Hippocampal formation (tissue), 2 donors: ENCODE measurements at places on chromosomes 1 and 21.

GRCh38 chr1:54045496-54045895, 7.5 kb downstream of the TMEM59 start:
- peak; percentile 48 for DNase-seq

- no peak for DNase-seq
Measured at GRCh38 chr1:84573481-84573966, 716 bp downstream of the CTBS start.

DNA sequence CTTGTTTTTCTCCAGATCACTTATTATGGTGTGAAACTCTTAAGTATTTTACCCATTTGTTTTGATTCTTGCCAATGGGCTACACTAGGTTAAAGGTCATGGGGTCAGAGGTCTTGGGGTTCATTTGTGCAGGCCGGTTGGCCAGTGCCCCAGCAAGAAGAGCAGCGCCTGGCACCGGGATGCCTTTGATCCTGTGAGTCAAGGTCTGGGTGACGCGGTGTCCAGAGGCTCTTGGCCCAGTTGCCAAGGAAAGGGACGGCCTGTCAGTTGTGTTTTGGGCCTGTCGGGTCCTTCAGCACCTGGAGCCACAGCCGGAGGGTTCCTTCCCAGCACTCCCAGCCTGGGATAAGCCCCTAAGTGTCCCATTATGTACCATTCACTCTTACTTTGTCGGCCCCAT, 25.1 kb downstream of the RHBG start:
- no peak for DNase-seq

DNA sequence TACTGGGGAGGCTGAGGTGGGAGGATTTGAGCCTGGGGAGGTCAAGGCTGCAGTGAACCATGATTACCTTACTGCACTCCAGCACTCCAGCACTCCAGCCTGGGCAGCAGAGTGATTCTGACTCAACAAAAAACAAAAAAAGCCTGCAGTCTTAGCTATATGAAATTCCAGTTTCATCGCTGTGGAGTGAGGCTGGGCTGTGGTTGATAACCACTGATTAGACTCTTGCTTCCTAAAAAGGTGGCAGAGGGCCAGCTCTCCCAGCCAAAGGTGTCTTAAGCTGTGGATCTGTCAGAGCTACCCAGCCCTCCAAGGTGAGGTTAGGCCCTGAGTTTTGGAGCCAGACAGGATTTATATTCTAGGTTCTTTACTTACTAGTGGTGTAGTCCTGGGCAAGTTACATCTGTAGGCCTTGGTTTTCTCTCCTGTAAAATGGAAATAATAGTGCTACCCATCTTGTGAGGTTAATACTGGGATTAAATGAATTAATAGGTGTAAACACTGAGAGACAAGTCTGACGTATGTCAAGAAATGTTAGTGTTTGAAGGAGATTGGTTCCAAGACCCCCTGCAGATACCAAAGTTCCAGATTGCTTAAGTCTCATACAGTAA, 35.9 kb downstream of the TMCC2 start:
- DNase-seq, result no peak

- no peak for DNase-seq
Measured at GRCh38 chr1:209386156-209386555, 197.4 kb upstream of the CAMK1G start.

GRCh38 chr1:193358419-193358818, 172.0 kb upstream of the B3GALT2 start:
- DNase-seq, result no peak

GRCh38 chr1:99548943-99549605, 96.8 kb upstream of the PALMD start:
- DNase-seq, result no peak

DNA sequence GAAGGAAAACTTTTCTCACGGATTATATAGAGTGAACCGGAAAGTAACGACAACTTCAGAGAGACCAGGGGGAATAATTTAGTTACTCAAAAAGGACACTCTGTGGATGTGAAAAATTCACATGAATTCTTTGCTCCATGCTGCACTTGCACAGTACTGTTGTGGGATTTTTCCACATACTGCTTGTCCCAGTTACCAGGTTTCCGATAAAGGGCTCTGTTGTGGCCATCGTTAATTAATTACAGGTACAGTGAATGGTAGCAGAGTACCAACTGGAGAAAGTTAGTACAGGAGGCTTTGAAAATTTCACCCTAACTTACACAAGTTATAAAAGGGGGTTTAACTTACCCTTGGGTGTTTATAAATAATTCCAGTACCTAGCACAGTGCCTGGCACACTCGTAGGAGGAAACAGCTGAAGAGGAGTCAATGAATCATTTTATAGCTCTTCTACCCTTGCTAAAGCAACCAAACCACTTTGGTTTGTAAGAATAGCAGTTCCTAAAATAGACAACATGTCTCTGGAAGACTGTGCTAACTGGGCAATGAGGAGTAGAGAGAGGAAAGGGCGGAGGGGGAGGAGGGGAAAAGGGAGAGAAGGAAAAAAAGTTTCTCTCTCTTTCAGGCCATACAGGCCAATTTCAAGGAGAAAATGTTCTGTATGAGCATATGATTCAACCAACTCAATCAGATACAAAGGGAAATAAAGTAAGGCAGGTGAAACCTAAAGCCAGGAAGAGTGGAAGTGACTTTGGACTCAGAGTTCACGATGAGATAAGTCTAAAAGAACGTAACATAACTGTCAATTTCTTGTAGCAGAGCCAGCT, 98.3 kb upstream of the MAGI3 start:
- DNase-seq, result no peak
